ENCODE measurements at places on chromosomes 3 and 15. TPM values are rescaled to one million over a fixed set of nuclear protein-coding genes. Genes with fewer than 3 reads are reported as not detected.

DNA sequence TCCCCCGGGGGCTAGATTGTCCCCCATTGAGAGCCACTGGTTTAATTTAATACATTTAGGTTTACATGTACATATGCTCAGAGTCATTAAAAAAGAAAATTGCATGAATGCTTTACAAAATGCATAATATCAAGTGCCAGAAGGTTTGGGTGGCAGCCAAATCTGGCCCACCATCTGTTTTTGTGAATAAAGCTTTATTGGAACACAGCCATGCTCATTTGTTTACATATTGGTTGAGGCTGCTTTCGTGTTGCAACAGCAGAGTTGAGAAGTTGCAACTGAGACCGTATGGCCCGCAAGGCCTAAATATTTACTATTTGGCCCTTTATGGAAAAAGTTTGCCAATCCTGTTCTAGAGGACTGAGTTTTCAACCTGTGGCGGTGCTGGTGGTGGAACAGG is 32.1 kb upstream of the RGMA start:
- no peak for DNase-seq

SLC12A1 gene
- polyA plus RNA-seq, result 0.06 TPM

- DNase-seq, result no peak
These were observed 366.7 kb downstream of the PTPRG start for GRCh38 chr3:61928039-61928438.

DNA sequence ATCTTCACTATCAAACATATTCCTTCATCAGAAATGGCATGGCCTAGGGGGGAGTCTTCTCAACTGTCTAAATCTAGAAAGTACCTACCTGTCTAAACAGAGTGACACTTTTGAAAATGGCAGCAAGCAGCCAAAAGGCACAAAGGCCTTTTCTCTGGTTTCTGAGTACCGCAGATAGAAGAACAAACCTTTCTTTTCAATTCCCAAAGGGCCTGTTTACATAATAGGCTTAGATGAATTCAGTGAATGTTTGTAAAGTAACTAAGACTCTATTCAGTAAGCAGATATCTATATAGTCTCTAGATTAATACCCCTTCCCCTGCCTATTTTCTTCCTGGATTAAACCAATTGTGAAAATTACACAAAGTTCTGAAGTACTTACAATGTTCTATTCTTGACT is 7.1 kb downstream of the MYEF2 start:
- no peak for DNase-seq

P2RY13 gene
- 0.57 TPM for polyA plus RNA-seq
